Suprapubic skin (tissue), 4 donors: ENCODE measurements at places on chromosomes 2 and 18. TPM values are rescaled to one million over a fixed set of nuclear protein-coding genes. Genes with fewer than 3 reads are reported as not detected.

DNA sequence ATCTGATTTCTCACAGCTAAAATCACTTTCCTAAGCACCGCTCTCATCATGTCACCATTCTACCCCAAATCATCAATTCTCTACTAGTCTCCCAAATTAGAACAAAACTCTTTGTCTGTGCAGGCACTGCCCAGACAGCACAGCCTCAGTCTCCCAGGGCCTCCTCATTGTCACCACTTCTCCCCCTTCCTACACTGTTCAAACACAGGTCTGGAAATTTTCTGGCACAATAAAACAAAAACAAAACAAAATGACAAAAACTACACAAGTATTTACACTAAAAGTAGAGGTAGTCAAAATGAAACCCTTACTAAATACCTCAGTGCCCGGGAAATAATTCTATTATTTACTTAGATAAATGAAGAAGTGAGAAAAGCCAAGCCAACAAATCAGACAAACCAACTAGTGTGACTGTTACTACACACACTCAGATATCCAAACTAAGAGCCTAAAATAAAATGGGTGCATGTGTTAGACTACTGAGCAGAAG is 156.2 kb upstream of the DNMT3A start:
- no peaks in the 10 kb centered on the region for H3K4me1 ChIP-seq
- no peaks in the 10 kb centered on the region for H3K27me3 ChIP-seq
- no peak overlapping the region for H3K27ac ChIP-seq
- no peak overlapping the region for H3K4me3 ChIP-seq
- H3K36me3 ChIP-seq: no peaks in the 10 kb centered on the region

Gene TXNDC2
- not detected for total RNA-seq

DNA sequence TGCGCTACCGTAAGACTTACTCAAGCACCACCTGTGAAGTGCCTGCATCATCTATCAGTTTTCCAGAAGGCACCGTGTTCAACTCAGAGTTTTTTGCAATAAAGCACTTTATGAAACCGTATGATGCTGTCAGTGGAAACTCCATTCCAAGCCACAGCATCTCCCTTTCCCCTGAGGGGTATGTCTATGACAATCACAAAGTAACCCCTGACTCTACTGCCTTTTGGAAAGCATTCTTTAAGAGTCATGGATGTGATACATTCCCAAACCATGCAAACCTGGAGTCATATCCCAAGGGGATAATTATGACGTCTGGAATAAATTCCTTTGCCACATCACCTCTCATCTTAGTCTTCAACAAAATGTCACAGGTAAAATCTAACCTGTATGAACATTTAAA is 39.2 kb downstream of the UNC50 start:
- H3K27me3 ChIP-seq: no peaks in the 10 kb centered on the region

- no peak for DNase-seq
- H3K27me3 ChIP-seq: no peaks in the 10 kb centered on the region
Measured at GRCh38 chr2:216702756-216703155, 7.4 kb upstream of the IGFBP5 start.

DNA sequence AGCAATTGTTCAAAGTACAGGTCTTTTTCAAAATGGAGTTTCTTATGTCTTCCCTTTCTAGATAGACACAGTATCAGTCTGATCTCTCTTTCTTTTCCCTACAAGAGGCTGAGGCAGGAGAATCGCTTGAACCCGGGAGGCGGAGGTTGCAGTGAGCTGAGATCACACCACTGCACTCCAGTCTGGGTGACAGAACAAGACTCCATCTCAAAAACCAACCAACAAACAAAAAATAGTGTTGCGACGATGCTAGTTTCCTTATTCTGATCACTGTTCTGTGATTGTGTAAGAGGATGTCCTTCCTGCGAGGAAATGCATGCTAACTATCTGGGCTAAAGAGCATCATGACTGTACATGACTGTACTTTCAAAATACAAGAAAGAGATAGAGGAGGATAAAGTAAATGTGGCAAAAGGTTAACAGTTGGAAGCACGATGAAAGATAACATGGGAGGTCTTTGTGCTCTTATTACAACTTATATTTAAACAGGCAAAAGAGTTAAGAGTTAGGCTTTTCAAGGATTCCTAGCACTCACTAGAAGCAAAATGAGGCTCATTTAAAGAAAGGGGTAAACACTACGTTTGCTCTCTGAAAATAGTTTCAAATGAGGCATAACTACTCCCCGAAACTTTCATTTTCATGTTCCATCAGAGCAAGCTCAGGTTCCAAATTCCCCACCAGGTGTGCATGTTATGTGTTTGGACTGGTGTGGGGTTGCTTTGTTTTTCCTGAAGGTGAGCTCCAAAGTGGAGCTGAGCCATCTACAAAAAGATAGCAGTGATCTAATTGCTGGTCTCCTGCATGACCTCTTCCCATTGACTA is 23.8 kb downstream of the SOWAHC start:
- DNase-seq: no peak
- peaks cover 13% of the 10 kb centered on the region for H3K4me1 ChIP-seq
- no peaks in the 10 kb centered on the region for H3K27me3 ChIP-seq
- H3K36me3 ChIP-seq: no peaks in the 10 kb centered on the region
- H3K4me3 ChIP-seq: no peak overlapping the region

Gene DIPK1C
- total RNA-seq: 3.5 TPM

GRCh38 chr2:150441784-150442183 is 45.7 kb downstream of the RND3 start:
- no peak overlapping the region for H3K4me3 ChIP-seq
- H3K27ac ChIP-seq: no peak overlapping the region
- no peaks in the 10 kb centered on the region for H3K4me1 ChIP-seq
- H3K36me3 ChIP-seq: no peaks in the 10 kb centered on the region
- DNase-seq: no peak
- H3K27me3 ChIP-seq: no peaks in the 10 kb centered on the region

DNA sequence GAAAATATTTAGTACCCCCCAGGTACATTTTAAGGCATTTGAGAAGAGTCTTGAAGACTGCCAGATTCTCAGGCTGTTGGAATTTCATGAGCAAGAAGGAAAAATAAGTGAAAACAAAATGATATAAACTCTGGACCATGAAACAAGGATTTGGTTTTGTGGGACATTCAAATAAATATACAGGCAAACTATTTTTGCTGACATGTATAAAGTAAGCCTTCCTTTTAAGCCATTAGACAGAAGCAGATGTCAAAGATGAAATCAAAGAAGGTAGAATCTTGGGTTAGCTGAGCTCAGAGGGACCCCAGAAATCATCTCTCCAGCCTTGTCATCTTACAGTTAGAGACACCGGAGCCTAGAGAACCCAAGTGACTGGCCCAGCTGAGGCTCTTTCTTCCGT is 51.3 kb upstream of the ACSL3 start:
- no peaks in the 10 kb centered on the region for H3K27me3 ChIP-seq
- H3K4me3 ChIP-seq: no peak overlapping the region
- DNase-seq: no peak
- no peaks in the 10 kb centered on the region for H3K36me3 ChIP-seq
- peaks cover 32% of the 10 kb centered on the region for H3K4me1 ChIP-seq

- no peak overlapping the region for H3K4me3 ChIP-seq
- peak; percentile 68 for DNase-seq
- no peaks in the 10 kb centered on the region for H3K36me3 ChIP-seq
- H3K27ac ChIP-seq: no peak overlapping the region
- no peaks in the 10 kb centered on the region for H3K27me3 ChIP-seq
Measured at GRCh38 chr18:62450546-62451410, 72.0 kb upstream of the ZCCHC2 start.

GRCh38 chr2:31023541-31023940 is 114.7 kb downstream of the GALNT14 start:
- H3K36me3 ChIP-seq: no peaks in the 10 kb centered on the region
- H3K4me3 ChIP-seq: no peak overlapping the region
- no peak overlapping the region for H3K27ac ChIP-seq
- DNase-seq: no peak
- peaks cover 5% of the 10 kb centered on the region for H3K27me3 ChIP-seq
- H3K4me1 ChIP-seq: no peaks in the 10 kb centered on the region

Gene ZBTB7C
- 50.6 TPM for total RNA-seq

Gene AGXT
- total RNA-seq: not detected

- no peaks in the 10 kb centered on the region for H3K36me3 ChIP-seq
- no peak overlapping the region for H3K4me3 ChIP-seq
- H3K27me3 ChIP-seq: no peaks in the 10 kb centered on the region
- no peak for DNase-seq
- no peak overlapping the region for H3K27ac ChIP-seq
Measured at GRCh38 chr2:152352616-152353015, 17.6 kb downstream of the FMNL2 start.

GRCh38 chr2:106800976-106801655 is 84.9 kb downstream of the ST6GAL2 start:
- no peak overlapping the region for H3K4me3 ChIP-seq
- H3K27ac ChIP-seq: no peak overlapping the region
- H3K36me3 ChIP-seq: no peaks in the 10 kb centered on the region

DNA sequence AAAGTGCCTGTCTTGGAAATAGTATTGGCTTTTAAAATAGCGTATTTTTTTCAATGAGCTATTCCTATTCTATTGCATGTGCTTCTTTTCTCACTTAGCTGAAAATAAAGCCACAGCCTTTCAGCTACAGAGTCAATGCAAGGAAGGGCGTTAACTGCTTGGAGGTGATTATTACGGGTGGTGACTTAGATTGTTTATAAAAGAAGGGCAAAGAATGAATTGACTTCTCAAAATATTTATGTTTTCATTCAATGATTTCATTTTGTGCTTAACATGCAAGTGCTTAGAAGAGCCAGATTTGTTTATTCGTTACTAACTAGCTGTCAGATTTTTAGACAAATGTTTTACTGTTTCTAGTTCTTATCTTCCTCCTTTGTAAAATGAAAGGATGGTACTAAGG is 2.8 kb upstream of the CHN1 start:
- no peaks in the 10 kb centered on the region for H3K36me3 ChIP-seq
- peaks cover 43% of the 10 kb centered on the region for H3K27me3 ChIP-seq
- no peak overlapping the region for H3K4me3 ChIP-seq

DNA sequence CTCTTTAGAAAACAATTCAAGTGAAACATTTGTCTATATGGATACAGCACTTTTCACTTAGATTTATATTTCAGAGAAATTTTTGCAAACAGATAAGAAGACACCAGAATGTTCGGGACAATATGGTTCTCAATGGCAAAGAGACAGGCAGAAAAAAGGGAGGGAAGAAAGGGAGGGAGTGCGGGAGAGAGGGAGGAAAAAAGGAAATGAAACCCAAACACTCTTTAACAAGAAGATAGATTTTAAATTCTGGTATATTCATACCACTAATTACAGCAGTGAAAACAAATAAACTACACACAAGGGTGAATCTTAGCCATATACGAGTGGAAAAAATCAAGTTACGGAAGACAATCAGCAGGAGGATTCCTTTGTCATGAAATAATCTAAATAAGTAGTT is 3.0 kb downstream of the PASK start:
- peaks cover 22% of the 10 kb centered on the region for H3K4me1 ChIP-seq
- H3K27me3 ChIP-seq: no peaks in the 10 kb centered on the region
- H3K4me3 ChIP-seq: no peak overlapping the region
- no peaks in the 10 kb centered on the region for H3K36me3 ChIP-seq
- no peak for DNase-seq

DNA sequence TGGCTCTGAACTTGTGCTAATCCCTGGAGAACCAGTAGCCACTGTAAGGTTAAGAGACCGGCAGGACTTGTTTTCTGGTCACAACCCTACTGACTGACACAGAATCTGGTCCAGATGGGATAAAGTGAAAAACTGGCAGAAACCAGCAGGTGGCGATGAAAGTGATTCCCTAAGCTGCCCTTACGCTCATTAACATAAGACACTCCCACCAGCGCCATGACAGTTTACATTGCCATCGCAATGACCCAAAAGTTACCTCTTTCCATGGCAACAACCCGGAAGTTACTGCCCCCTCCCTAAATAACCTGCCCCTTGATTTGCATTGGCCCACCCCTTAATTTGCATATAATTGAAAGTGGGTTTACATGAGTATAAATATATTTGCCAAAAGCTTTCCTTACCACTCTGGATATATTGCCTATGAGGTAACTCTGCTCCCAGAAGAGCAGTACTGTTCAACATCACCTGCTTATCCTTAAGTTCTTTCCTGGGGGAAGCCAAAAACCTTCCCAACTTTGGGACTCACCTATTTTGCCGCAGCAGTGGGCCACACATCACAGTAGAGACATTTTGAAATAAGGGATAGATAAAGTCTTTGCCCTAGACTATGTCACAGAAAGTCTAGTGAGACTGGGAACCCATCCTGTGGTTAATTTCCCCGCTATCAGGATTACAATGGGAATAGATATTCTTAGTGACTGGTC is 35.8 kb upstream of the AFF3 start:
- H3K27ac ChIP-seq: no peak overlapping the region
- no peaks in the 10 kb centered on the region for H3K27me3 ChIP-seq
- no peak for DNase-seq
- H3K4me3 ChIP-seq: no peak overlapping the region
- H3K4me1 ChIP-seq: peaks cover 8% of the 10 kb centered on the region
- H3K36me3 ChIP-seq: no peaks in the 10 kb centered on the region

DNA sequence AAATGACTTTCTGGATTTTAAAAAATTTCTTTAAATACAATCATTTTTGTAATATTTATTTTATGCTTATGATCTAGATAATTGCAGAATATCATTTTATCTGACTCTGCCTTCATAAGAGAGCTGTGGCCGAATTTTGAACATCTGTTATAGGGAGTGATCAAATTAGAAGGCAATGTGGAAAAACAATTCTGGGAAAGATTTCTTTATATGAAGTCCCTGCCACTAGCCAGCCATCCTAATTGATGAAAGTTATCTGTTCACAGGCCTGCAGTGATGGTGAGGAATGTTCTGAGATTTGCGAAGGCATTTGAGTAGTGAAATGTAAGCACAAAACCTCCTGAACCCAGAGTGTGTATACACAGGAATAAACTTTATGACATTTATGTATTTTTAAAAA is 79.5 kb downstream of the ITGA4 start:
- no peaks in the 10 kb centered on the region for H3K27me3 ChIP-seq
- H3K36me3 ChIP-seq: no peaks in the 10 kb centered on the region
- H3K27ac ChIP-seq: no peak overlapping the region
- DNase-seq: no peak
- H3K4me1 ChIP-seq: no peaks in the 10 kb centered on the region

GRCh38 chr18:7607540-7608173 is 40.5 kb downstream of the PTPRM start:
- H3K27ac ChIP-seq: no peak overlapping the region
- no peaks in the 10 kb centered on the region for H3K27me3 ChIP-seq
- DNase-seq: no peak

- H3K4me3 ChIP-seq: no peak overlapping the region
- H3K36me3 ChIP-seq: peaks cover 9% of the 10 kb centered on the region
- no peaks in the 10 kb centered on the region for H3K27me3 ChIP-seq
- no peak for DNase-seq
Measured at GRCh38 chr18:9348079-9348671, 13.6 kb downstream of the TWSG1 start.

DNA sequence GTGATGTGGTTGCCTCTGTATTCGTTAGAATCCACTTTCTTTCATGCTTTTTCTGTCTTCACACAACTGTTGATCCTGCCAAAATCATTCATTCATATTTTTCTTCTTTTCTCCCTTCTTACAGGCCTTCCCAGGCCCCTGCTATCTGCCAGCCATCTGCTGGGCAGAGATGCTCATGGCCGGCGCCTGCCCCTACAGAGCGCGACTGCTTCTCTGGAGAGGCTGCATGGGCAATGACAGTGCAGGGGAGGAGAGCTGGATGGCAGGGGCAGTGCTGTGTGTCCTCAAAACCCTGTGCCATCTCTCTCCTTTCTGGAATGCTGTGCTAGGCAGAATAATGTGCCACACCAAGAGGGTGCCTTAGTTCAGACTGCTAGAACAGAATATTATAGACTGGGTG is 125.2 kb downstream of the INHBB start:
- H3K36me3 ChIP-seq: no peaks in the 10 kb centered on the region
- peak overlapping the region; percentile 85 for H3K27ac ChIP-seq
- no peak overlapping the region for H3K4me3 ChIP-seq
